Tongue (tissue), 3 donors: ENCODE measurements at places on chromosomes 7 and 10. TPM values are rescaled to one million over a fixed set of nuclear protein-coding genes. Genes with fewer than 3 reads are reported as not detected.
A peak's percentile ranks its signal among the peaks of the same experiment; 100 is the strongest.

DNA sequence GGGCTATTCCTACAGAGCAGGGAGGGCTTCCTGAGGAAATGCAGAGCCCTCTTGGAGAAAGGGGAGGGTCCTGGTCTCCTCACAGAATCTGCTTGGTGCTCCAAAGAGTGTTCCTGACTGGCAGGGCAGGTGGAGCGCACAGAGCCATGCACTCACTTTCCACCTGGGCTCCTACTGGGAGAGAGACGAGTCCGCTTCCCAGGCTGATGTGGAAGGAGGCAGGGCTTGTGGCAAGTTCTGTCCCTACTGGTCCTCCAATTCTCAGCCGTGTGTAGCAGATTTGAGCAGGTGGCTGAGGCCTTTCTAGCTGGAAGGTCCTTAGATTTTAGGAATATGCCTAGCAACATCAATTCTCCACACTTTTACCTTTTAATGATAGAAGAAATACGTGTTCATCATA is 111.5 kb upstream of the MKI67 start:
- no peak for DNase-seq

DNA sequence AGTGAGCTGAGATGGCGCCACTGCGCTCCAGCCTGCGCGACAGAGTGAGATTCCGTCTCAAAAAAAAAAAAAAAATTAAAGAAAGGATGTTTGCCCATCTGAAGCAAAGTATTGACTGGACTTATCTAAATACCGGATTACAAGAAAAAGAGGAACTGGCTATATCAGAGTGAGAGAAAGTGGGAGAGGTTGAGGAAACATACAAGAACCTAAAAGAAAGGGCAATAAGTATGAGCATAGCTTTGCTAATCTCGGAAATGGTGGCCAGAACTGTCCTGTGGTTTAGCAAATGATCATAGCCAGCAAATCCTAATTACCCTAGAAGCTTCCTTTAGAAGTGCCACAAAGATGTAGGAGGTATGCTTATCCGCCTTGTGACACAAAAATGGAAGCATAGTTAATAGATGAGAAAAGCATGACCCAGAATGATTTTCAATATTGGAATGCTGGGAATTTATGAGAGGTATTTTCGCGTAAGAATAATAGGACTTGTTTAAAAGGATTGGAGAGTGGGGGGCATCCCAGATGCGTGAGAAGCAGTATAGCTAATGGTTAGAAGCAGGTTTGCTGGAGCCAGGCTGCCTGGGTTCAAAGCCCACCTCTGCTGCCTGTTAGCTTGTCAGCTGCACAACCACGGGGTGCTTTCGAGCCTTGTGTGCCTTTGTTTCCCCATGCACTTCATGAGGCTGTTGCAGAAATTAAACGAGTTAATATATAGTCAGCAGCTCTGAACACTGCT is 1.2 kb upstream of the GTPBP4 start:
- no peak for DNase-seq

GRCh38 chr7:1419688-1420087 is 39.6 kb downstream of the MICALL2 start:
- DNase-seq: no peak

DNA sequence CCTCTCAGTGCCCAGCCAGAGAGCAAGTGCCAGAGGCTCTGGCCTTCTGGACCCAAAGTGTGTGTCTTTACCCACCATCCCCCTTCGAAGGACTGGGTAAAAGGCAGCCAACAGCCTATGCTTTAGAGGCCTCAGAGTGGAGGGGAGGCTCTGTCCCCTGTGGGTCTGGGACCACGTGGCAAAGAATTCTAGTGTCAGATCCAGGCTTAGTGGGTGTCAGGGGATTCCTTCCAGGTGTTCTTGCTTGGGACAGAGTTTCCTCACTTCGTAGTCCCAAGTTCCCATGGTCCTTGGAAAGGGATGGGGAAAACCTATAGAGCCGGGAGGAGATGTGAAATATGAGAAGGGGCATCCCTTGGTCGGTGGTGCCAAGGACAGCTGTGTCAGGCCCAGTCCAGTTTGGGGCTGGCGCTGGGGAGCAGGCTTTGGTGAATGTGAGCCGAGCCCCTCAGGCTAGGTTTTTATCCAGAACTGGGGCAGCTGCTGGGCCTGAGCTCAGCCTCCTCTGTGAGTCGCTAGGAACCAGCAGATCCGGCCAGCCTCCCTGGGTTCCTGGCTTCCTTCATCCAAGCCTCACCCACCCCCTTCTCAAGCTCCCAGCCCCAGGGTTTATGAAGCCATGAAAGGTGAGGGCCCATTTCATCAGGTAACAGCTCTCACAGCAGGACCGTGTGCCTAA is 71.2 kb downstream of the C10orf105 start:
- peak; percentile 77 for DNase-seq

DNA sequence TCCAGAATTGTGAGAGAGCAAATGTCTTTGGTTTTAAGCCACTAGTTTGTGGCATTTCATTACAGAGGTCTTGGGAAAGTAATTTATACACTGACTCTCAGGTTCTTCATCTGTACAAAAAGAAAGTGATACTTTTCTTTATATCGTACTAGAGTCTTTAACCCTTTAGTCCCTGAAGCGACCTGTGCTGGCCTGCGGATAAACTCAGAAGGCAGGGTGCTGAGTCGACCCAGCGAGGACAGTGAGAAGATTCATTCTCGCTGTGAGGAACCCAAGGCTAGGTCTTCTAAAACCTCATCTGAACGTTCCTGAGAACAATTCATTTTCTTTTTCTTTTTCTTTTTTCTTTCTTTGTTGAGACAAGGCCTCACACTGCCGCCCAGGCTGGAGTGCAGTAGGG is 514.2 kb upstream of the MGMT start:
- no peak for DNase-seq

DNA sequence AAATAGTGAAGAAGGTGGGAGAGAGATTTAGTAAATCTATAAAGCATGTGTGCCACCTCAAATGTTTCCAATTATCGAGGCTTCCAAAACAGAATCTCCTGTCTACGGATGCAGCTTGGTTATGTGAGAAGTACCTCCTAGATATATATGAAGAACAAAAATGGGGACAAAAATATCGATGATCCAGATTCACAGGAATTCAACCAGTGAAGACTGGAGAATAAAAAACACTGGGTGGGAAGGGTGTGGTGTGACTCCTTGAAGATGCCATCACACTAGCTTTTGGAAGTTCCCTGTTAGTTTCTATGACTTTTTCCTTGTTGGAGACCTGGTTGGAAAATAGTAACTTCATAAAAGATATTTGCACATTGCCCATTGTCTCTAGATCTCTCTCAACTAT is 152.4 kb downstream of the LRRC4 start:
- no peak for DNase-seq

- peak; percentile 3 for DNase-seq
These were observed 26.5 kb upstream of the ENTPD1 start for GRCh38 chr10:95729323-95730055.

- peak; percentile 53 for DNase-seq
These were observed 233.4 kb downstream of the WDR37 start for GRCh38 chr10:1289591-1289990.

DNA sequence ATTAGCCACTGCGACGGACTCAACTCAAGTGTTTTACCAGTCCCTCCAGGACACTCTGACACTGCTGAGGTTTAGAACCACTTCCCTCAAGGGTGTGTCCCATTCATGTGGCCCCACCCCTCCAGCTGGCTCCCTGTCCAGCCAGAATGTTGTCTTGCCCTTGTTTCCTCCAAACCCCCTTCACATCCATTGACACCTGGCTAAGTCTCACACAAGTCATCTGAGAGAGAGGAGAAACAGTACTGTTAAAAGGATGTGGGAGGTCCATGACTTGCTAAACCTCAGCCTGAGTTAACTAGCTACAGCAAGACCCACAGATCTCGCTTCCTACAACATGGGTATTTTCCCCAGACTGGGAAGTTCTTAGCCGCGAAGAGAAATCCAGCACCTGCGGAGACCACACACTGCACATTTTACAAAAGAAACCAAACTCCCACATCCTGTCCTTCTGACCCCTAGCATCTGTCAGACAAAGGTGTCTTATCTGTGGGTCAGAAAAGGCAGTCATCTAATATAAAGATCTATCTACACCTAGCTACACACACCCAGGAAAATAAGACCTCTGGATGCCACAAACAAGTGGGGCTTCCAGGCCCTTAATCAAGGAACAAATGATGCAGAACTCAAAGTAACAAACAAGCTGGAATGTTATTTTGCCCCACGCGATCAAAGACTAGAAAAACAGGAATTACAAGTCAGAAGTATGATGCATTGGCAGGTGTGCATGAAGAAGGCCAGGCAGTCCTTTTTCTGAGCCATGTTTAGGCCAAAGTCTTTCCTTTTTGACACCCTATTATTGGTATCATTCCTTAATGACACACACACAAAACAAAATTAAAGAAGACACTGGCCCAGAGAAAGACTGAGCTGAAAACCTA is 13.9 kb downstream of the OSBPL3 start:
- no peak for DNase-seq

GRCh38 chr7:116938678-116939077 is 14.6 kb upstream of the ST7 start:
- no peak for DNase-seq

GRCh38 chr7:911791-912480 is 35.6 kb downstream of the GET4 start:
- no peak for DNase-seq

GRCh38 chr7:52639981-52640380 is 395.5 kb upstream of the POM121L12 start:
- no peak for DNase-seq

DNA sequence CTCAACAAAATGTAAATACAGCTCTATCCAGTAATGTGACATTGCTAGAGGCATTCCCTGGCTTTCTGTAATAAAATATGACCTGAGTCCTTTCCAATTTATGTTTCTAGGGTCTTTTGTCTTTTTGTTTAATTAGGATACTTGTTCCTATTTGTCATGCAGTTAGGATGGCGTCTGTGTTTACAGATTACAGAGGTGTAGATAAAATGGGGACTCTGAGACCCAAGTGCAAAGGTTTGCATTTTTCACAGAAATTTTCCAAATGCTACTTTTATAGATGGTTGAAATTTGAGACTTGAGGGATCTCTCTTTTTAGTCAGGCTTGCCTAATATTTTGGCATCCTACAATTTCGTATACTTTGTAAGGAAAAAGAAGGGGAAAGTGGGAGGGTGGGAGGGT is 332.4 kb downstream of the PTEN start:
- DNase-seq: no peak

DNA sequence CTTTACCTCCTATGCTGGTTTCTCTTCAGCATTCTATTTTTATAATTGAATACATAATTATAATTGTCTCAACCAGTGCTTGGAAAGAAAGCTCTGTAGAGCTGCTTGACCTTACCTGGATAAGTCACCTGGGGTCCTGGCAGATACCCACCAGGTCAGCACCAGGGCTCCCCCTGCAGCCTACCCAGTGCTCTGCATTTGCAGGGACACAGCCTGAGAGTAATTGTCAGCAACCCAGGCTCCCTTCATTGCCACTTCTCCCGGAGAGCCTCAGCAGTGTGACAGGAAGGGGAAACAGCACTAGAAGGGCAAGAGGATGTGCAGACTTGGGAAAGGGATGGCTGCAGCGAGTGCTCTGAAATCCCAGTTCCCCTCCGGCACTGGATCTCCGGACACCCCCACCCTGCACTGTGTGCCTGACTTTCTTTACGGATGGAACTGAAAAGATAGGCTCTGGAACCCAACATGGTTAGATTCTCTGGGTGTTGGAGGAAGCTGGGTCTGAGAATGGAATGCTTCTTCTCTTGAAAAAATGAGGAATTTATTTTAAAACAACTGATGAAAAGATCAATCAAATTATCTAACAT is 11.4 kb upstream of the PAX4 start:
- no peak for DNase-seq

GRCh38 chr10:122740640-122741039 is 41.0 kb upstream of the C10orf120 start:
- DNase-seq: no peak

GRCh38 chr7:18096087-18096486 is 68.4 kb upstream of the PRPS1L1 start:
- DNase-seq: no peak

DNA sequence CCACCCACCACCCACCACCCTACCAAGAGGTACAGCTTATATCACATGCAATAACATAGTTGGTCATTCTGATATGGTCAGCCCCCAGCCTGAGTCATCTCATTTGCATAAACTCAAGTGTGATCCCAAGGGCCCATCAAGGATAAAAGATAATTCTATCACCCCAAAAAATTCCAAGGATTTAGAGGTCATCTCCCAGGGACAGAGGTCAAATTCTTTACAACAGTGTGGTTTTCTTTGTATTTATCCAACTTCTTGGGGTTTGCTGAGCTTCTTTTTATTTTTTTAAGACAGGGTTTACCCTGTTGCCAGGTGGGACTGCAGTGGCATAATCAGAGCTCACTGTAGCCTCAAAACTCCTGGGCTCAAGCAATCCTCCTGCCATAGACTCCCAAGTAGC is 9.4 kb upstream of the GTPBP10 start:
- DNase-seq: no peak

DNA sequence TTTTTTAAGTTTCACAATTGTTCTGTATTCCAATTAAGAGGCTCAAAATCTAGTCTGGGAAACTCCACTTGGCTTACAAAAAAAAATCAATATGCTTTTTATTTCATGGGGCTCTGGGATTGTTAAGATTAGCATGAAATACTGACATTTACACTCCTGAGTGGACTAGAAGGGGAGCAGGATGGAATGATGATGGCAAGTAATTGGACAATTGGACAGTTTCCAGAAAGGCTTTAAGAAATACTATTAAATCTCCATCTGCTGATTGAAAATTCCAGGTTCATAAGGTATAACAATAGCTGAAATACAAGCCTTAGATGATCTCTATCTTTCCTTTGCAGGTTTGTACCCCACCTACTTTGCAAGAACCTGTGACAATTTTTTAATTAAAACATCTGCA is 184.4 kb downstream of the LRRTM3 start:
- no peak for DNase-seq

GRCh38 chr7:30040938-30041337 is 12.7 kb downstream of the PLEKHA8 start:
- no peak for DNase-seq

DNA sequence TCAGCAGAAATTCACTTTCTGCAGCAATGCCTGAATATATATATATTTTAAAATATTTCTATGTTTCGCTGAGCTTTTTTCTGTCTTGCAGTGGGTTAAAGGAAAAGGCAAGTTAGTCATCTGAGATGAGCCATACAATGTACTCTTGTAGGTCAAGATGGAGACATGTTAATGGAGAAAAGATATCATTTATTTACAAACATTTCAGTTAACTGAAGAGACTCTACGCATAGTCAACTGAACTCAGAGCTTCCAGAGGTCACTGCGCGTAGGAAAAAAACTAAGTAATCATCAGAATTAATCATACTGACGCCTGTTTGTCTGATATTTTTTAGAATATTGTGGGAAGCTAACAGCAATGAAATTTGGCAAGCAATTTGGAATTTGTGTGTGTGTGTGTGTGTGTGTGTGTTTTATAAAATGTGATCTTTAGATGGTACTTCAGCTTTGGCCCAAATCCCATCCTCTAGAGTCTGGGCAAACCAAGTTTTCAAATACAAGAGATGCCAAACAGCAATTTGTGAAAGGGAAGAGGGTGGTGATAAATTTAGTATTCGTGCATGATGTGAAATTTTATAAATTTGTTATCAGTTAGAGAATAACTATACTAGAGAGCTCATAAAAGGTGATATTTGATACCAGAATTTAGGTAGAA is 193.9 kb upstream of the AGR3 start:
- DNase-seq: no peak

ZNF736 gene
- 24.1 TPM for total RNA-seq

OR6B1 gene
- total RNA-seq: not detected

ALOX5 gene
- total RNA-seq: 12.4 TPM

NEURL1 gene
- total RNA-seq: 46.2 TPM

PCLO gene
- total RNA-seq: 2.7 TPM

CALHM3 gene
- not detected for total RNA-seq

ADAM22 gene
- 16.7 TPM for total RNA-seq
